ENCODE measurements at places on chromosomes 5 and 9.

DNA sequence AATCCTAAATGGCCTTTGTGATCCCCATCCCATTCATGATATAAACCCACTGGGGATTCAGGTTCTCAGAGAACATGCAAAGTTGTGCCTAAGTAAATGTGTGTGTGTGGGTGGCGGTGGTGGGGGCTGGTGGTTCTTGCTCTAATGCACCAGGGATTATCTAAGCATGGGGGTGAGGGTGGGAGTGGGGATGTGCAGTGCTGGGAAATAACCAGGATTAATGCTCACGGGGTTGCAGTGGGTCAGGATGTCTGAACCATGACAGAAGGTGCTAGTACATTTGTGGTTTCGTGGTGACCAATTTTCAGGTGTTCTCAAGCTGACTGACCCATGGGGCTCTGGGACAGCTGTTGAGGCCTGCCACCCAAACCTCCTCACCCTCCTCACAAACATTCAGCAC lies 101.0 kb downstream of the ZNF608 start:
- no peak for DNase-seq

DNA sequence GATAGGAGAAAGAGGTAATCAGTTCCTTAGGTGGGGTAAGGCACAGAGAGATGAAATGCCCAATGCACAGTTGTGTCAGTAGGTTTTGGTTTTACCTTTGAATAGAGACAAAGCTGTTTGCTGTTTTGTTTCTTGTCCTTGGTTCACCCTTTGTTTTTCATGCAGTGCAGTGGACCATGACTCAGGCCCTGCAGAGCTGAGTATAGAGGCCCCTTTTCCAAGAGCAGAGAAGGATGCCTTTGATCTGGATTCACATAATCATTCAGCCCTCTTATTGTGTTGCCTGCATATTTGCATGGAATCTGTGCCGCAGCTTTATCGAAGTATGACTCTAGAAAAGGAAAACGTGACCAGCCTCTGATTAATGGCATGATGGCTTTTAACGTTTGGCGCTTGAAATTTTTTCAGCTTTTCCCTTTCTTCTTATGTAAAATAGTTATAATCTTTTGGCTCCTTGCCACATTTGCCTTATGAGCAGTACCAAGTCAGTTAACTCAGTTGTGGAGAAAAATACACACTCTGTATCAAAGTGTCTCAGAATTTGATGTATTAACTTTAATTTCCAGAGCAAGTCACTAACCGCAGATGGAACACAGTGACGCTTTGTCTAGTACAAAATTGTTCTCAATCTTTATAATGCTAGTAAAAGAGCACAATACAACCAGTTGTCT lies 197.6 kb downstream of the KDM4C start:
- DNase-seq = no peak

- DNase-seq = no peak
These were observed 29.8 kb downstream of the NEUROG1 start for GRCh38 chr5:135505973-135506372.

- DNase-seq = no peak
These were observed 69.3 kb downstream of the ALDH7A1 start for GRCh38 chr5:126525630-126526245.

DNA sequence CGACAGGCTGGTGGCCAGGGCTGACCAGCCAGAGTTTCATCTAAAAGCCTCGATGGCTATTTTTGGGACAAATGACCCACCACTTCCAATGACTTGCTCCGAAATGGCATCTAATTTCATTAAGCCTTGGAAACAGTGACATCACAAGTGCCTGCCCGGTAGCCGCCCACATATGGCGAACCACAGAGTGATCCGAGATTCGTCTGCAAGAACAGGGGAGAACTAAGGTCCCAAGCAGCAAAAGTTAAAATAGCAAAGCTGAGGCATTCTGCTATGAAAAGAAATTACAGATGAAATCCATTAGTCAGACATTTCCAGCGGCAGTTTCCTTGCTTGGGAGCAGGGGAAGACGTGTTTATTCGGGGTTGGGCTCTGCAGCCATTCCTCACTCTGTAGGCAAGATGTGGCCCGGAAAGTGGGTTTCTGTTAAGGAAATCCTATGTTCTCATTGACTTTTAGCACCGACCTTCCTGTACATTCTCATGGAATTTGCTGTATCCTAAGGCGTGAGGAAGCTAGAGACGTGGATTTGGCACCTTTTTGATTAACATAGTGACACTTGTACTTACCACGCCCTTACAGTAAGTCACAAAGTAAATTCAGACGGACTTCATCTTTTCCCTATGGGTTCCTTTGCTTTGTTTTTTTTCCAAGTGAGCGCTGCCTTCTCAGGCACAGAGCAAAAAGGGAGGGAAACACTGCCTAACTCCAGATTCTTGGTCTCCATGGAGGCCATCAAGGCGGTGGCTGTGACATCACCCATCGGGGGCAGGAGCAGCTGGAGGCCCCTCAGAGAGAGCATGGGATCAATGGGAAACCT lies 45.1 kb downstream of the ERGIC1 start:
- no peak for DNase-seq

DNA sequence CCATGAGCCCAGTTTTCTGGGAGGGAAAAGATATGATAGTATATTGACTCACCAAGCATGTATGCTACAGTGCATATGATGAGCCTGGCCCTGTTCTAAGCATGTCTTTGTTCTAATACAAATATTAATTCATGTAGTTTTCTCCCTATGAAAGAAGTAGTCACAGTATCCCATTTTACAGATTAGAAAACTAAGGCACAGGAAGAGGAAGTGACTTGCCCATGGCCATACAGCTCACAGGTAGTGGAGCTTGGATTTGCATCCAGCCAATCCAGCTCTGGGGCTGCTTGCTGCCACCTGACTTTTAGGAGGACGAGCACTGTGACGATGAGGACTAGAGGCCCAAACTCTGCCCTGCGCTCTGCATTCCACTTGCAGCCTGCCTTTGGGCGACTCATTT lies 76.4 kb downstream of the AK8 start:
- DNase-seq = no peak

DNA sequence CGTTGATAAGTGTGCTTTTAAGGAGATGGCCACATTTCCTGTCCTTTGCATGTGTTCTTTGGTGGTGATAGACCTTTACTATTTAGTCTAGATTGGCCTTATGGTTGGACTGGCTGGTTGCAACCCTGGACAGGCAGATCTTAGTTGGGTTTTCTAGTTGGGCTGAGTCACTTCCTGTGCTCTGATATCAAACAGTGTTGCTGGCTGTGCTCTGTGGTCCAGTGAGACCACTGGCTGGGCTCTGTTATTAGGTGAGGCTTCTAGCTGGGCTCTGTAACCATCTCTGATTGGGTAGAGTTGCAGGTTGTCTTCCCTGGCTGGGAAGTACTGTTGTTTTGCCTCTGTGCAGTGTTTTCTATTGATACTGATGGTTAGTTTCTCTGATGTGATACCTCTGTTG lies 432.5 kb downstream of the LRRC70 start:
- DNase-seq = no peak

GRCh38 chr9:117827456-117827855 lies 123.3 kb downstream of the TLR4 start:
- no peak for DNase-seq

DNA sequence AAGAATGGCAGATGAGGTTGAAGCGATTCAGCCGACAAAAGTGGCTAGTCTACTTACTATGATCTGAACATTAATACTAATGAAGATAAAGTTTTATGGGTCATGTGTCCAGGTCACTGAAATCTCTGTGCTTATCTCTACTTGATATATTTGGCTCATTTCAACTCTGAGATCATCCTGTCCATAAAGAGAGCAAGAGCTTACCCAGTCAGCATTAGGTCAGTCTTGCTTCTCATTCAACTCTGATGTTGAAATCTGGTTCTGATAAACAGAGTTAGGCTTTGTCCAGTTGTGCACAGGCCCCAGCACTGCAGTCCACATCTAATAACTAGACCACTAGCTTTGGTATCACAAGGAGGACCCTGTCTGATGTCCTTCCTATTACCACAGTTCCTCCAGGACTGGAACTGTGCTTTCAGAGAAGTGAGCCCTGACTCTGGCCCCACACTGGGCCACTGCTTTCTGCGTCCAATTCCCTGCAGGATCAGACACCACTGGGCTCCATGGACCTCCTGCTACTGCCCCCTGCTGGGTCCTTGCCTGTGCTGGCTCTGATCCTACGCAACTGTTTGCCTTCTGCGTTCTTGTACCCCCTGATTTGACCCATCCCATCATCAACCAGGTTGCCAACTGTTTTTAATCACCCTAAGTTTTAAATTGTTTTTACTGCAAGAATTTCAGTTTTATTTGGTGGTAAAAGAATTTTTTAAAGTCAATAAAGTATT lies 23.7 kb upstream of the FAM120A start:
- peak; percentile 32 for DNase-seq

DNA sequence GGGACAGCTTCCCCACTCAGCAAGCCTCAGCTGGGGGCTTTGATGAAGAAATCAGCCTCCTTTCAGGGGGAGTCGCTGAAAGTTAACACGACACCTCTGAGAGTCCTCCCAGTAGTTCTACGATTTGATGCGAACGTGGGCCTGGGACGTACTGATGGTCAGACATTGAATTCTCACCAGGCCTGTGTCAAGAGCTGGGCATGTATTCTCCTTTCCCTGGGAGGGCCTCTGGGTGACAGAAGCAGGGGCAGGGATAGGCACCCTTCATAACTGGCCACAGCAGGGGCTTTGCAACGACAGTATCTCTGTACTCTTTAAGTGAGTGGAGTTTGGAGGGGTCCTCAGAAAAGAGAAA lies 15.6 kb upstream of the COL5A1 start:
- no peak for DNase-seq

DNA sequence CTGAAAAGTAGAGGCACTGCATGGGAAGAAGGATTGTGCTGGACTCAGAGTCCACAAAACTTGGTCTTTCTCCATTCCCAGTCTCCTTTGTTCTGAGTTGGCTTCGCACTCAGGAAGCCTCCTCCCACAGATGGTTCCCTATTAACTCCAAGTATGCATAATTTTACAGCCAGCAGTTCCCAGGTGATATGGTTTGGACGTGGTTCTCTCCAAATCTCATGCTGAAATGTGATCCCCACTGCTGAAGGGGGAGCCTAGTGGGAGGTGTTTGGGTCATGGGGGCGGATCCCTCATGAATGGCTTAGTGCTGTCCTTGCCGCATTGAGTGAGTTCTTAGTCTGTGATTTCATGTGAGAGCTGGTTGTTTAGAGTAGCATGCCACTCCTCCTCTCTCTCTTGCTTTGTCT lies 86.6 kb downstream of the FEM1C start:
- DNase-seq = no peak

GRCh38 chr9:23659346-23660006 lies 166.6 kb downstream of the ELAVL2 start:
- DNase-seq = no peak

DNA sequence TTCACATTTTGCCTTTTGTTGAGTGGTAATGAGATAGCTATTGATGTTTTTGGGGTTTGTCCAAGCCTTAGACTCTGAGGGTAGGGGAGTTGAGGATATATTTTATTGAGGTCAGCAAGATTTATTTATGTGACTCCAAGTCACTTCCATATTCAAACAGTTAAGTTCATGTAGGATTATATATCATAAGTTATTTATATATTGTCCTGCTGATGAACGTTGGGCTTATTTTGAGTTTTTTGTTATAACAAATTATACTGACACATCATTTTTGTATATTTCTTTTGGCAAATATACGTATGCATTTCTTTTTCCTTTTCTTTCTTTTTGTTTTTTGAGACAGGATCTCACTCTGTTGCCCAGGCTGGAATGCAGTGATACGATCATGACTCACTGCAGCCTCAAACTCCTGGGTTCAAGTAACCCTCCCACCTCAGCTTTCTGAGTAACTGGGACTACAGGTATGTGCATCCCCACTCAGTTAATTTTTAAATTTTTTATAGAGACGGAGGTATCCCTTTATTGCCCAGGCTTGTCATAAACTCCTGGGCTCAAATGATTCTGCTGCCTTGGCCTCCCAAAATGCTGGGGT lies 23.5 kb upstream of the IL12B start:
- DNase-seq = no peak

DNA sequence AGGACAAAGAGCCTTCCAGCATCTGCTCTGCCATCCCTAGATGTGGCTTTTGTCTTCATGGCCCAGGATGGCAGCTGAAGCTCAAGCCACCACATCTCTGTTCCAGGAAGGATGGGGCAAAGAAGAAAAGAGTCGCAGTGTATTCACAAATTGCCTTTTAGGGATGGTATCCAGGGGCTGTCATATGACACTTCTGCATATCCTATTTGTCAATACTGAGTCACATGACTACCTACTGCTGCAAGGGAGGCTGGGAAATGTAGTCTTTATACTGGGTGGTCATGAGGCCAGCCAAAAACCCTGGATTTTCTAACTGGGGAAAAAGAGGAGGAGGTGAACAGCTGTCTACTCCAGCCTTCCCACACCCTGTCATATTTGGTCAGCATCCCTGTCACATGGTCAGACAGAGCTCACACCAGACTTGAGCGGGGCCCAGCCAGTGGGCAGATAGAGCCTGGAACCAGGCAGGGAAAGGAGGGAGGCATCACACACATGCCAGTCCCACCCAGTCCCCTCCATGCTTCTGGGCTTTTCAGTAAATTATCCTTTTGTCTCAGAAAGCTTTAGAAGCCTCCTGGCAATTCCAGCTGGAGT lies 52.0 kb downstream of the OLFM1 start:
- DNase-seq = no peak

DNA sequence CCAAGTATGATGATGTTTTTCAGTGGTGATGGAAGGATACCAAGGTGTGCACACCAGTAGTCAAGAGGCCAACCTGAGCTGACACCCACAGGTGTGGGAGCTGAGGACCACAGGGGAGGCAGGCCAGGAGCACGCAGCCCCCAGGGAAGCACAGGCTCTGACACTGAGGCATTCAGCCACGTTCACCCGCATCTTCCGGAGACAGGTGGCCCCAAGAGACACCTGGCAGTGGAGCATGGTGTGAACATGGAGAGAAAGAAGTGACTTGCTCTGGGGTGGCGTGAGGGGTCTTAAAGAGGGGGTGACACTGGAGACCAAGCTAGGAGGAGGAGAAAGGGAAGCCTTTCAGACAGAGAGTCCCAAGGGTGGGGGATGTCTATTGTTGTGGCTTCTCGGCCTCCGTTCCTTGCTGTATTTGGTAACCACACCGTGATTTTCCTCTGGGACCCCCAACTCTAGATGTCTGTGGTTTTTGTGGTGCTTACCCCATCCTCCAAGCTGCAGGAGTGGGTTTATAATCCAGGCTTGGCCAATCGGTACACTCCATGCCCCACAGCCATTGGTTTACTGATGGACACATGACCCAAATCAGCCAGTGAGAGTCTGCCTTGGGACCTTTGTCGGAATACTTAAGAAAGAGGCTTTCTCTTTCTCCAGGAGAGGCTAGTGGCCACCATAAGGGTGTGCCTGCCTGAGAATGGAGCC lies 84.6 kb downstream of the HRH2 start:
- no peak for DNase-seq

DNA sequence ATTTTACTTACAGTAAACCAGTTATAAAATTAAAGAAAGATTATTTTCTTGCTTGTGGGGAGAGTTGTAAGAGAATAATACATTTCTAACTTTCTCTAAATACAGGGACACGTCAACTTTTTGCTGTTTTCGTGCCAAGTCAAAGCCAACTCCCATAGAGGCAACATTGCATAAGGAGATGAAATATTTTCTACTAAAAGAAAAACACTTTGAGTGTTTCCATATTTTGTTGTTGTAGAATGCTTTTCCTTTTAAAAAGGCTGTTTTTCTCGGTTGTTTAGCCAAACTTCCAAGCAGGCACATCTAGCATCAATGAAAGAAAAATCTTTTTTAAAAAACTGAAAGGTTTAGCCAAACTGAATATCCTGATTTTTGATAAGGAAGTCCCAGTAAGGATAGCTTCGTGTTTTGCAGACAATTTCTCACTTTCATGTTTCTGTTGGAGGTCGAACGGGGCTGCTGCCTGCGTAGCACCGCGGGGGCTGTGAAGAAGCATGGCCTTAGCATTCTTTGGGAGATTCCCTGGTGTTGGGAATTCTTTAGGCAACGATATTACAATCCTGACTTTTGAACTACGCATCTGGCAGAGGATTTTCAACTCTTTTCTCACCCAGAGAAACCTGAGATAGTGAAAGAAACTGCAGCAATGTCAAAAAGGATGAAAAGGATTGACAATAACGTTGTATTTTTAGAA lies 108.1 kb upstream of the FBXL7 start:
- DNase-seq = no peak

Data from K562 (cell line).